ENCODE measurements at places on chromosomes 11 and 22.

- DNase-seq, result no peak
Measured at GRCh38 chr11:6468712-6469495, 4.8 kb downstream of the TRIM3 start.

DNA sequence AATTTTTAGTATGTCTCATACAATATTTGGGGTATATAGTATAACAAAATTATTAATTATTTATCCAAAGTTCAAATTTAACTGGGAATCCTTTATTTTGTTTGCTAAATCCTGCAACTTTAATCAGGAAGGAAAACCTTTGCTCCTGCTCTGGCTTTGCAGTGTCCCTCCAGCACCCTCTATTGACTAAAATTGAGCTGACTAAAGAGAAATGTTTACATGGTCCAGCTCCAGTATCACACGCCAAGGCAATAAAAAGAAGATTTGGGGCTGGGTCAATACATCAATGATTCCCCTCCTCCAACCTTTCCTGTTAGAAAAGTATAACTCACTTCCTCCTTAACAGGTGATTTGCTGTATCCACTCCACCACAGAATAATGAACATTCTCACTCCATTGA lies 153.0 kb upstream of the LRRC4C start:
- DNase-seq, result no peak

- no peak for DNase-seq
Measured at GRCh38 chr11:75839851-75840250, 24.8 kb downstream of the UVRAG start.

DNA sequence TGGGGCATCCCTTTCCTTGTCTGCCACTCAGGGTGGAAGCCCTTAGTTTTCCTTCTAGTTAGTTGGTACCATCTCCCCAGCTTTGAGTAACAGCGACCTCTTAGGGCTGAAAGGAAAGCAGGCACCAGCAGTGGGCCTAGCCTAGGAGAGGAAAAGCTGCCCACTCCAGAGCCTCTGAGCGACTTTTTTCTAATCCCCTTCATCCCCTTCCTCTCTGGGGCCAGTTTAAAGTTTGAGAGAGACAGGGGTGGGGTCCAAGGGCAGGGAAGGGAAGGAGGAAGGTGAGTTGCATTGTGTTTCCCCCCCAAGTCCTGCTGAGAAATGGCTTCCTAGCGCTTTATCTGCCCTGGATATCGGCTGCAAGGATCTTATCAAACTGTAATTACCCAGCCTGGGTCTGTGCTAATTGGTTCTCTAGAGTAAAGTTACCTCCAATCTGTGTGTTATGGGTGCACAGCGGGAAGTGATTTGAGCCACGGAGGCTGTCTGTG lies 573.9 kb upstream of the CADM1 start:
- no peak for DNase-seq

- DNase-seq, result no peak
Measured at GRCh38 chr11:61973476-61974162, 6.2 kb upstream of the FTH1 start.

- no peak for DNase-seq
Measured at GRCh38 chr22:20056161-20056560, 23.9 kb upstream of the DGCR8 start.

GRCh38 chr11:105609832-105610781 lies at the start of gene GRIA4:
Gene GRIA4 (plus strand): TSS chr11:105610073. CDS start chr11:105610998, 925 bp downstream.
- DNase-seq, result no peak
